B cell (primary cell): ENCODE measurements at places on chromosomes 13 and 19.

GRCh38 chr19:21508198-21508597 is 2.8 kb downstream of the ZNF429 start:
- no peak for DNase-seq

DNA sequence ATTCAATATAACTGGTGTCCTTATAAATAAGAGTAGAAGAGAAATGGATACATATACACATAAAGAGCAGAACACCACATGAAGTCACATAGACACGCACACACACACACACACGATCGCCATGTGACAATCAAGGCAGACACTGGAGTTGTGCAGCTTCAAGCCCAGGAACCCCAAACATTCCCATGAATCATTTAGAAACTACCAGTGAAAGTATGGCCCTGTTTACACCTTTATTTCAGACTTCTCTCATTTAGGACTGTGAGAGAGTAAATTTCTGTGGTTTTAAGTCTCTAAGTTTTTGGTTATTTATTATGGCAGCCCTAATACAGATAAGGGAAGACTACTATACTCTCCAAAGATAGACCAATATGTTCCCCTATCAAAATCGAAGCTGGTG is 20.4 kb upstream of the TNFSF13B start:
- no peak for DNase-seq

DNA sequence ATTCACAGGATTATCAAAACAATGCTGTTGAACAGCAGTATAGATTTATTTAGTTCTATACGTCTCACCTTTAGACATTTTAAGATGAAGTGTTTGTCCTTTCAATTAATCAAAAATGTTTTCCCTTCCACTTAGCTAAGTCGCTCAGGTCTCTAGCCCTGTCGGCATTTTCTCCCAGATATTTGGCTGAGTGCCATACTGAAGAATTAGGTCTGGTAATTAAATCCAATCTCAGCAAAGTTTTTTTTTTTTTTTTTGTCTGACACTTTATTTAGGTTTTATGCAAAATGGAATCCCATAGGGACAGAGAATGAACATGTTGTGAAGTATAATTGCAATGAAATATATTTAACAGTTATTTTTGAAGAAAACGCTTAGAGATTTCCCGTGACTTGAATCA is 44.1 kb downstream of the RFC3 start:
- no peak for DNase-seq

- DNase-seq: no peak
These were observed 839 bp downstream of the ESD start for GRCh38 chr13:46796129-46796514.

DNA sequence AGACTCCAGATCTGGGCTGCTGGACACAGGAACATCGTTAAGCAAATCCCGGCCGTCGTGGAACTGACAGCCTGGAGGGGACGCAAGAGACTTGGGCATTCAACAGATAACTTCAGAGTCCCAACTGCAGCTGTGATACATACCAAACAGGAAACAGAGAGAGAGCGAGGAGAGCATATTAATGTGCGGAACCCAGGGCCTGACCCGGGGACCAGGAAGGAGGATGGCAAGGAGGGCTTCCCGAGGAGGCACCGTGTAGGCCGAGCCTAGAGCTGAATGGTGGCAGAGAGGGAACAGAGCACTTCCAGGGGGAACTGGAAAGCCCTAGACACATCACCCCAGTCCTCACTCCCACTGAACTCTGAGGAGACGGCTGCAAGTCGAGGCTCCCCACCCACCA is 68.1 kb downstream of the SIPA1L3 start:
- peak; percentile 72 for DNase-seq

GRCh38 chr13:36453516-36453915 is 21.2 kb downstream of the CCNA1 start:
- peak; percentile 7 for DNase-seq

DNA sequence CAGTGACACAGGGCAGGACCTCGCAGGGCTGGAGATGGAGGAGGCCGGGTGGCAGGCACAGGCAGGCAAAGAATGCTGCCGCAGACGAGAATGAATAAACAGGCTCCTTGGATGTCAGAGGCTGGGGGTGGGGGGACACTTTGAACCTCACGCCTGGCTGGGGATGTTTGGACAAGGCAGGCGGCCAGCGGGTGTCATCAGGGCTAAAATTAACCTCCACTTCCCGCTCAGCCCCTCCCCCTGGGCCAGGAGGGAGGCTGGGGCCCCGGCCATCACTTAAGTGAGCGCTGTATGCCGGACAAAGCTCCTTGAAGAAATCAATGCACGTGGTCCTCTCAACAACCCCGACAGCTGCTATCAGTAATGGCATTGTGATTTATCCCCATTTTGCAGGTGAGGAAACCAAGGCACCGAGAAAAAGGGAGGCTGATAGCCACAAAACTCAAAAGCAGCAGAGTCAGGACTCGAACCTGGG is 10.3 kb upstream of the FUT5 start:
- no peak for DNase-seq

- no peak for DNase-seq
These were observed 530.9 kb downstream of the MYO16 start for GRCh38 chr13:109160357-109160756.

GRCh38 chr19:54561840-54562239 is 11.8 kb upstream of the LILRA2 start:
- no peak for DNase-seq

- DNase-seq: peak; percentile 78
These were observed 1.3 kb upstream of the BSG start for GRCh38 chr19:570937-571565.

GRCh38 chr19:3599776-3600187 is 6.9 kb downstream of the TBXA2R start:
- no peak for DNase-seq

DNA sequence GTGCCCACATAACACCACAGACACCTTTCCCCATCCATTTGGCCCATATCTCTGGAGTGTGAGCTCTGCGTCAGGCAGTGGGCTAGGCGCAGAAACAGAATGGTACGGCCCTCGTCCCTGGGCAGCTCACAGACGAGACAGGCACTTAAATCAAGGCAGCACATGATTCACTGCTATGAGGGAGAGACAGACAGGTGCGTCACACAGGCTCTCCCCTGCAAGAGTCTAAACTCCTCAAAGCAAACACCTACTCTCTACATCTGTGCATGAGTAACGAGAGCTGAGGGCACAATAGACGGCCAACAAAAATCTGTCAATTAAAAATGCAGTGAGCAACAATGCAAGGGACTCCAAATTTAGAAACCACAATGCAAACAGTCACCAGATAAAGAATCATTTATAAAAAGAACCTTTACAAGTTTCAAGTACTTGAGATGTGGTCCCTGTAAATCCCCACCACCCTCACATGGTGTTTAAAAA is 348.9 kb downstream of the UQCRFS1 start:
- no peak for DNase-seq

DNA sequence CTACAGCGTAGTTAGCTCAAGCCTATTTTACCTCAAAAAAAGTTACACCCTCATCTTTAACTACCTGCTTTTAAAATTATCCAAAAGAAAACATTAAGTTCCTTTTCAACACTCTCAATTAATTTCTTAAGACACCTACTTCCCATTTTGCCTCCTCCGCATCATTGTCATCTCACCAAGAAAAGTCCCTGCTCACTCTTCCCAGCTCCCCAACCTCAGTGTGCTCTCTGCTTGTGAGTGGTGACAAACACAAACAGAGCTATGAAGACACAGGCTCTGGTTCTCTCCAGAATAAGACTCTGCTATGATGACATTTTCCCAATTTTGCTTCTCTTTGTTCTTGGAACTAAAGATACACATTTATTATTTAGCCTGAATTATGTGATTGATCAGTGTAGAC is 385.1 kb upstream of the HTR2A start:
- no peak for DNase-seq

GRCh38 chr19:1854039-1854541 is 5.8 kb upstream of the REXO1 start:
- DNase-seq: no peak

DNA sequence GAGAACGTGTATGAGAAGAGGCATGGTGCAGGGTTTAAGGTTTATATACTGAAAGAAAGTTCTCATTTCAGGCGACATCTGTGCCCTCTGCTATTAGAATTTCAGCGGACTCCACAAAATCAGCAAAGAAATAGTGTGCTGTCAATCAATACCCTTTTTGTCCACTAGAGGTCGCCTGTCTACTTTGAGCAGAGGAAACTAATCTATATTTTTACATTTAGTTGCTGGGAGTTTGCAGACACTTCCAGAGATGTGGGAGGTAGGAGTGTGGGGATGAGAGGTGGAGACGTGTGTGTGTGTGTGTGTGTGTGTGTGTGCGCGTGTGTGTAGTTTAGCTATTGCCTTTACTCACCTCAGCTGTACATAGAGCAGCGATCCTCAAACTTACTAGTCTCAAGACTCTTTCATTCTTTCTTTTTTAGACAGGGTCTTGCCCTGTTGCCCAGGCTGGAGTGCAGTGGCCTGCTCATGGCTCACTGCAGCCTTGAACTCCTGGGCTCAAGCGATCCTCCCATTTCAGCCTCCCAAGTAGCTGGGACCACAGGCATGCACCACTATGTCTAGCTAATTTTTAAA is 9.7 kb downstream of the INAFM1 start:
- peak; percentile 82 for DNase-seq

DNA sequence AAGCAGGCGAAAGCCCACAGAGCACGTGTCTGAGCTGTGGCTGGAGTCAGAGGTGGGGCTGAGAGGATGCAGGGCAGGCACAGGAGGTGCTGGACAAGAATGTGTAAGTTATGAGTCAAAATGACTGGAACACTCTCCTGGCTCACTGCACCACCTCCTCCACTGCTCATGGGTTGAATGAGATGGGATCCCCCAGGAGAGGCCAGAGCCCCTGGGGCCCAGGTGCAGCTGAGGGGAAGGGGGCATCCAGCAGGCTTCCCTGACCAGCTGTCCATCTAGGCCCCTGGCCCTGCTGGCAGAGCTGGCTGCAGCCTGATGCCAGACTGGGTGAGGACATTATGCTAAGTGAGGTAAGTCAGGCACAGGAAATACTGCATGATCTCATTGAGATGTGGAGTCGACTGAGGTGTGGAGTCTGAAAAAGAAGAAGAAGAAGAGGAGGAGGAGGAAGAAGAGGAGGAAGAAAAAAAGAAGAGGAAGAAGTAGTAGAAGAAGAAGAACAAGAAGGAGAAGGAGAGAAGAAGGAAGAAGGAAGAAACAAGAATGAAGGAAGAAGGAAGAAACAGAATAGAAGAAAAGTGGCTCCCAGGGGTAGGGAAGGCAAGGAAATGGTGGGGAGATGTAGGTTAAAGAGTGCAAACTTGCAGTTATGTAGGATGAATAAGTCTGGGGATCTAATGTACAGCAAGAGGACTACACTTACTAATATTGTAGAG is 747.4 kb downstream of the UQCRFS1 start:
- no peak for DNase-seq

GRCh38 chr13:23617551-23618024 is 47.4 kb downstream of the TNFRSF19 start:
- DNase-seq: no peak
